ENCODE measurements at places on chromosomes 7 and 10.

GRCh38 chr7:130277763-130278643 lies 11.3 kb downstream of the CPA2 start:
- no peak for DNase-seq

GRCh38 chr10:44382981-44383748 lies 1.7 kb downstream of the CXCL12 start:
- DNase-seq: no peak

DNA sequence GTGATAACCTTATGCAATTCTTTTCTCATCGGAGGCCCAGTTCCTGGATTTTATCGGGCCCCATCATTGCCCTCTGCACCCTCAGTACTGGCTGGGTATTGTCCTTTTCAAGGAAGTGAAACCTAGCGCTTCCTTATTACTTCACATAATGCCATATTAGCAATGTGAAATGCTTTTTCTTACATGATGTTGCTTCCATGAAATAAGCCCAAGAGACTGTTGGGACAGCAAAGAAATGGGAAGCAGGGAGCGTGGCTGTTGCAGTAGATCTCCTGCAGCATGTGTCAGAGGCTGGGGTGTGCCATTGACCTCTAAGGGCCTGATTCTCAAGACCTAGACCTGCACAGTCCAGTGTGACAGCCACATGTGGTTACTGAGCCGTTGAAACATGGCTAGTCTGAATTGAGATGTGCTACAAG lies 8.1 kb downstream of the CHN2 start:
- no peak for DNase-seq

DNA sequence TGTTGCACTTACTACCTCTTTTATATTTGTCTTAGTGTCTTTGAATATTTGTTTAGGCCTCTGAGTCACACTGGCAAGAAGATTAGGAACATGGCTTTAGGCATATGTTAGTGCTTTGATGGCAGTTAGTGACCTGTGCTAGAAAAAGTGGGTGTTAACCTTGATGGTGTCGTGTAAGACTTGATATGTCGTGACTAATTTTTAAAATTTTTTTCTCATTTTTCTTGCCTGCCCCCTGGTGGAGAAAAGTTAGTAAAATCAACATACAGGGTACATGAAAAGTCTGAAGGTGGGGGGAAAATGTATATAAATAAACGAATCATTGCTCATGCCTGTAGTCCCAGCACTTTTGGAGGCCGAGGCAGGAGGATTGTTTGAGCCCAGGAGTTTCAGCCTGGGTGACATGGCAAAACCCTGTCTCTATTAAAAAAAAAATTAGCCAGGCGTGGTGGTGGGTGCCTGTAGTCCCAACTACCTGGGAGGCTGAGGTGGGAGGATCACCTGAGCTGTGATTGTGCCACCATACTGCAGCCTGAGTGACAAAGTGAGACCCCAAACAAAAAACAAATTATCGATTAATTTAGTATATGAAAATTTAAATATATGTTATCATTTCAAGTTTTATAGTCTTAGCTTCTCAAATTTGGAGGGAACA lies 44.6 kb downstream of the TAX1BP1 start:
- DNase-seq: no peak

DNA sequence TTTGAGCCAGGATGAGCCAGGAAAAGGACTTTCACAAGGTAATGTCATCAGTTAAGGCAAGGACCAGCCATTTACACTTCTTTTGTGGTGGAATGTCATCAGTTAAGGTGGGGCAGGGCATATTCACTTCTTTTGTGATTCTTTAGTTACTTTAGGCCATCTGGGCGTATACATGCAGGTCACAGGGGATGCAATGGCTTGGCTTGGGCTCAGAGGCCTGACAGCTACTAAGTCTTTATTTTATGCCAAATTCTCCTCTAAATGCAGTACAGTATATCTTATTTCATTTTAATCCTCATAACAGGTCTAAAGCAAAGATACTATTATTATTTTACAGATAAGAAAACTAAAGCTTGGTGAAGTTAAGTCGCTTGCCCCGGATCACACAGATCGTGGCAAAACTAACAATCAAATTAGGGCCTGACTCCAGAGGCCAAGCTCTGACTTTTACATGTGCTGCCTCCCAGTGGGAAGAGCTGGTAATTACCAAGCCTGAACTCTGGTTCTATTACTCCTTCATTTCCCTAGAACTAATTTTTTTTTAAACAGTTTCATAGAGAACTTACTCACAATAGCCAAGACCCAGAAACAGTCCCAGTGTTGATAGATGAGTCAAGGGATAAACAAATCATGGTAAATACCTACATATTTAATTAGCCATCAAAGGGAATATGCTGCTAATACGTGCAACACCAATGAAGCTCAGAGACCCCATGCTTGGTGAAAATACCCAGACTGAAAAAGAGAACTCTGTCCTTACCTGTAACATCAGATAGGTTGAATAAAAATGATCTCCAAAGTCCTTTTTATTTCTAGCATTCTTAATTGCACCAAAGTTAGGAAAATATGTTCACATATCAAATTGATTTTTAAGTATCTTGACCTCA lies 35.4 kb downstream of the C7orf25 start:
- DNase-seq: no peak

- DNase-seq: peak; percentile 79
Observed at GRCh38 chr7:98802781-98803110, 67.1 kb downstream of the TMEM130 start.

DNA sequence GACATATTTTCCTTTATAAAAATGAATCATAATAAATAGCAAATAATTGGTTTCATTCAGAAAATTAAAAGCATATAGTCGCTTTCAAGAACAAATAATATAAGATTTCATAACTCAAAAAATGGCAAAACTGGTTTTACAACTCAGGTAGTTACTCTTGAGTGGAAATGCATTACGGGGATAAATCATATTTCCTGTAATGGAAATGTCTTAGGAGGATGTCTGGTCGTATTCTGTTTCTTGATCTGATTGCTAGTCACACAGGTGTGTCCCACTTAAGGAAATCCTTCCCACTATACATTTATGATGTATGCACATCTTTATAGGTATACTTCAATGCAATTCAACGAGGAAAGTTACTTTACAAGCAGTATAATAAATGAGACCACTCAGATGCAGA lies 20.7 kb downstream of the NRAP start:
- no peak for DNase-seq

- DNase-seq: no peak
Observed at GRCh38 chr10:69237528-69238159, 17.5 kb downstream of the HKDC1 start.

DNA sequence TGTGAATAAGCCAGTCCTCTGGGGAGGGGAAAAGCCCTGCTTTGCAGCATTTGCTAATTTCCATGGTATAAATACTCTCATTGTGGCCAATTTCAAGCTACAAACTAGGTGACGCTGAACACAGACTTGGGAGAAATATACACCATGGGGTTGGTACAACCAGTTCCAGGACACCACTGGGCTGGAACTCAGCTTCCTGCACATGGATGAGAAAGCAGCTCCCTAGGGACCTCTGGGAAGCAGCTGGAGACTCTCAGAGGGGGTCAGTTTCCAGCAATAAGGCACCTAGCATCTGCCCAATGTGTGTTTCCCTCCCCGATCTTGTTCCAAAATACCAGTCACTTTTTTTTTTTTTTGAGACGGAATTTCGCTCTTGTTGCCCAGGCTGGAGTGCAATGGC lies 56.8 kb upstream of the WDR11 start:
- no peak for DNase-seq

- DNase-seq: no peak
Observed at GRCh38 chr10:95935429-95935828, 27.7 kb downstream of the CC2D2B start.

GRCh38 chr10:31419394-31420063 lies 100.5 kb downstream of the ZEB1 start:
- DNase-seq: no peak

GRCh38 chr10:64033711-64034110 lies 512.5 kb downstream of the REEP3 start:
- DNase-seq: no peak

DNA sequence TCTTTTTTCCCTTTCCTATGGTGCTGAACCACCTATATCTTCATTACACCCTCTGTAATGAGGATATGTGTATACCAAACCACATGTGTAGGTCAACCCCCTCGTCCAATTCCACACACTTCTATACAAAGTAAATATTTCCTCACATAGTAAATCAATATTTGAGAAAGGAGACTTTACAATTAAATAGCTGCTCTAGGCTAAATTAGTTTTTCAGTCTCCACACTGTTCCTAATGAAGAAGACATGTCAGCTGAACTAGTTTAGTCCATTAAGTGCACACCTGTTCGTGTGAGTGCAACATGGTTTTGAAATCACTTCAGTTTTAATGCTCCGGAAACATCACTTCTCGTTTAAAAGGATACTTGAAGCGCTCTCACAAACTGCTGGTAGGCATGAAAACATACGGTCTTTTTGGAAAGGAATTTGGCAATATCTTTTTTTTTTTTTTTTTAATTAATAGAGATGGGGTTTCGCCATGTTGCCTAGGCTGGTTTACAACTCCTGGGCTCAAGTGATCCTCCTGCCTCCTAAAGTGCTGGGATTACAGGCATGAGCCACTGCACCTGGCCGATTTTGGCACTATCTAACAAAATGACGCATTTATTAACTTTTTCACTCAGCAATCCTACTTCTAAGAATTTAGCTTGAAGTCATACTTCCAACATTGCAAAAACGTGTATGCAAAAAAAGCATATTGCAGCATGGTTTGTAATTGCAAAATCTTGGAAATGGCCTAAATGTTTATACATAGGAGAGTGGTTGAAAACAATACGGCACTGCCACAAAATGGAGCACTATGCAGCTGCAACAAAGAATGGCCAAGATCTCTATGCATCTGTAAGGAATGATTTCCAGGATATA lies 2.1 kb upstream of the XRCC2 start:
- DNase-seq: no peak

GRCh38 chr7:149214020-149214720 lies 18.8 kb downstream of the ZNF282 start:
- DNase-seq: no peak

DNA sequence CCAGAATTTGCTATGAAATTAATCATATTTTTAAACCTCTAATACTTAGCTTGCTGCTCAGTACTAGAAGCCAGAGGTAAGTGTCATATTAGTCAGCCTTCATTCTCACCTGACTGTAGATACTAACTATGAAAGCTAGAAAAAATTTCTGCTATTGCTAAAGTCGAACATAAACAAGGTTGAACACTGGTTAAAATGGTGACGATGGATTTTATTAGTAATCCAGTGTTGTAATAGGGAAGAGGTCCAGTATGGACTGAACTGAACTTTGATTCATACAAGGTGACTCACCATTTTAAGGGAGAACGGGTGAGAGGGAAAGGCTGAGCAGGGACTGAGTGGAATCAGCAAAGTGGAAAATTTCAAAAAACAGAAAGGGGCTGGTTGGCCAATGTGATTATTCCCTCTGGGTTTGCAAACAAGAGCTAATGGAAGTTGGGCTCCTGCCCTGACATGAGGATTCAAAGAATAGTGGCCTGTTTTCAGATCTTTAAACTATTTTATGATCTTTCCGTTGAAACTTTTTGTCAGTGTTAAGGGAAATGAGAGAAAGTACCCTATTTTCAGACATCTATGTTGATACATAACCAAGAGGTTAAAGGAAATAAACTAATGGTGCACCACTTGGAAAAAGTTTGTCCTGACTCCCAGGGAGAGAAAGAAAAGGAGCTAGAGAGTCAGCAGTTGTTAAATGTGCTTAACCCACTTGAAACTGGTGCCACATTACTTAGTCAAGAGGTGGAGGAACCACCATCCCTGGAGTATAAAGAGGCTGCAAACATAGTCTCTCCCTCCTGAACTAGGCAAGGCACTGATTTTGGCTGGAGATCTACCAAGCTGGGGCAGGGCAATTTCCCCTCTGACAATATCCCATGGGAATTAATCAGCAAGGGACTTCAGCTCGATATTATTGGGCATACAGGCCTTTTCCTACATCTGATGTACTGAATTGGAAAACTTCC lies 15.3 kb upstream of the AKR1C1 start:
- DNase-seq: no peak

- no peak for DNase-seq
Observed at GRCh38 chr7:55349121-55349520, 16.0 kb upstream of the LANCL2 start.

DNA sequence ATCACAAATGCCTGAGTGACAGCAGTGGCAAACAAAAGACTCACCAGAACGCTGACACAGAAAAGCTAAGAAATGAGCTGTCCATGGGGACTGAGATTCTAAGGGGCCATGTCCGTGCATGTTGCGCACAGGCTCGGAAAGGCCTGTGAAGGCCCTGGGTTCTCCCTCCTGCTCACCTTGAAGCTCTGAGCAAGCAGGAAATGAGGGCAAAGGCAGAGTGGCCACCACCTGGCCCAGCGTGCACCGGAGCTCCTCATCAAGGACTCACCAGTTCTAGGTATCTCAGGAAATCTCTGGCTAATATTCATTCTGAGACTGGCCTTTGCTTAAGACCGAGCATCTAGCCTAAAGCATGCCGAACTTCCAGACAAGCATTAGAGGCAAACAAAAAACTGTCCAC lies 52.7 kb downstream of the MAD1L1 start:
- no peak for DNase-seq

DNA sequence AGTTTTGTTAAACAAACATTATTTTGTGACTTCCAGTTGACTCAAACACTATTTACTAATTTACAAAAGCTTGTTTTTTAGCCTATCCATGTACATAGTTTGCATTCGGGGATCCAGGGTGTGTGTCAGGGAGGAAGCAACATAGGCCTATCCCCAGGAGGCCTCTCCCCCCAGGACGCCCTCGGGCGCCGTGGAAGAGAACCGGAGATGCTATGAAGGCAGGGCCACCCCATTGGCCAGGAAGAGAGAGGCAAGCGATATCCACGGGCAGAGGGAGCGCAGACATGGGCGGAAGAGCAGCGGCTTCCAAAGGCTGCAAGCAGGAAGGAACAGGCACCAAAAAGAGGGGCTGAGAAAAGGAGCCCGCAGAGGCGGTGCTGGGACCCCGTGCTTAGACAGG lies 38.3 kb upstream of the EGFR start:
- DNase-seq: no peak

- no peak for DNase-seq
Observed at GRCh38 chr10:234708-235406, 99.6 kb downstream of the ZMYND11 start.

GRCh38 chr7:159331462-159331861 lies 186.8 kb upstream of the VIPR2 start:
- no peak for DNase-seq

DNA sequence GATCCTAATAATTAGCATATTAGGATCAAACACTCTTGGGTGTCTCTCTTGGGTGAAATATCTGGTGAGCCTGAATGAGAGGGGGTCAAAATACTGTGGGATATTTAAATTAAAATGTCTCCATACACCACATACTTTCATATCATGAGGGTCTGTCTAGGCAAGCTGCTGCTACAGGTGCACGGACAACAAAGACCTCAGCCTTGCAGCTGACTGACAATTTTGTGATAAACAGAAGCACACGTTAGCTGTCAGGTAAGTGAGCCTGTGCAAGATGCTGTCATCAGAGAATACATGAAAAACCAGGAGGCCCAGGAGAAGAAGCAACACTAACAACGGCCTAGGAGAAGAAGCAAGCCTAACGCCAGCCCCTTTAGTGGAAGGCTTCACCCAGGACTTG lies 247.5 kb downstream of the ADARB2 start:
- DNase-seq: no peak

Measured in GM12878 (cell line).